ENCODE measurements at places on chromosomes 5 and 9. TPM values are rescaled to one million over a fixed set of nuclear protein-coding genes. Genes with fewer than 3 reads are reported as not detected.

The GSN gene
- 42.1 TPM for total RNA-seq

The IER5L gene
- 77.0 TPM for total RNA-seq

The ZNF367 gene
- total RNA-seq = 5.1 TPM

The FAM78A gene
- 1.1 TPM for total RNA-seq

The KCNN2 gene
- total RNA-seq = not detected

The INSL4 gene
- 15.8 TPM for total RNA-seq

The MZB1 gene
- total RNA-seq = not detected

The ECSCR gene
- total RNA-seq = not detected

The C9orf153 gene
- total RNA-seq = not detected

The SPINK13 gene
- not detected for total RNA-seq

The SLC36A3 gene
- not detected for total RNA-seq

The ITGA2 gene
- 36.5 TPM for total RNA-seq
